ENCODE measurements at places on chromosomes 4 and X.

DNA sequence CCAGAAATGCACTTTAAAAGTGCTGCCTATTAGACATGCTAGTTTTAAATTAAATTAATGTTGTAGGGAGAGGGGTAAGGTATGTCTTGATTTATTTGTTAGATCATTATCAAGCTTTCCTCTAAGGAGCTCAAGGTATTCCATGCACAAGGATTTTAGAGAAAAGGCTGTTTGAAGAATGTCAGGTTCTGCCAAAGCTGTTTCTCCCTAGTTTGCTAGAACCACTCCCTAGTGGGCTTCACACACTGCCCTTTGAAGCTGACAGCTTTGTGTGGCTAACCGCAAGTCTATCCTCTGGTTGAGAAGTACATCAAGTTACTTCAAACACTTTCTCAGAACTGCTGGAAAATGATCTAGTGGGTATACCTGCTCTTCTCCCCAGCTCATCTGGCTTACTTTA lies 32.3 kb downstream of the RASL11B start:
- no peaks in the 10 kb centered on the region for H3K27me3 ChIP-seq
- no peak overlapping the region for H3K27ac ChIP-seq
- H3K36me3 ChIP-seq, result peaks cover 9% of the 10 kb centered on the region
- H3K4me1 ChIP-seq, result peaks cover 15% of the 10 kb centered on the region

DNA sequence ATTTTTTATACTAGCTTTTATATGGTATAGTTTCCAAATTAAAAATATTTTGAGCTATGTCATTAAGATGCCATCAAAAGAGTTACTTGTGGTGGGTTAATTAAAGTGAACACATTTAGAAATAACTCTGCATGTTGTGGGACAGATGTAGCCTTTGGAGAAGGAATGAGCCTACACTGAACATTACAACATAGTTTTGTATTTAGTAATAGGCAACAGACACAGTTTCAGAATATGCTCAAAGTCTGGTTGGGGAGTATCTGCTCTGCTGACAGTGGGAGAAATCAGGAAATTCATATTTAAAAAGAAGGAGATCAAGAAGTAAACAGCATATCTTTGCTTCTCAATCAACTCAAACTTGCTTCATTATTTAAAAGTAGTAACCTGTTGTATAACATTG lies 23.7 kb downstream of the EMCN start:
- peaks cover 4% of the 10 kb centered on the region for H3K27me3 ChIP-seq
- DNase-seq, result no peak
- H3K36me3 ChIP-seq, result peaks cover 2% of the 10 kb centered on the region
- H3K4me3 ChIP-seq, result no peak overlapping the region
- no peak overlapping the region for H3K27ac ChIP-seq
- H3K4me1 ChIP-seq, result no peaks in the 10 kb centered on the region

- H3K27ac ChIP-seq, result no peak overlapping the region
- no peak overlapping the region for H3K4me3 ChIP-seq
- peaks cover 11% of the 10 kb centered on the region for H3K4me1 ChIP-seq
- H3K27me3 ChIP-seq, result no peaks in the 10 kb centered on the region
- peaks cover 25% of the 10 kb centered on the region for H3K36me3 ChIP-seq
Measured at GRCh38 chr4:48262926-48263325, 6.7 kb downstream of the TEC start.

DNA sequence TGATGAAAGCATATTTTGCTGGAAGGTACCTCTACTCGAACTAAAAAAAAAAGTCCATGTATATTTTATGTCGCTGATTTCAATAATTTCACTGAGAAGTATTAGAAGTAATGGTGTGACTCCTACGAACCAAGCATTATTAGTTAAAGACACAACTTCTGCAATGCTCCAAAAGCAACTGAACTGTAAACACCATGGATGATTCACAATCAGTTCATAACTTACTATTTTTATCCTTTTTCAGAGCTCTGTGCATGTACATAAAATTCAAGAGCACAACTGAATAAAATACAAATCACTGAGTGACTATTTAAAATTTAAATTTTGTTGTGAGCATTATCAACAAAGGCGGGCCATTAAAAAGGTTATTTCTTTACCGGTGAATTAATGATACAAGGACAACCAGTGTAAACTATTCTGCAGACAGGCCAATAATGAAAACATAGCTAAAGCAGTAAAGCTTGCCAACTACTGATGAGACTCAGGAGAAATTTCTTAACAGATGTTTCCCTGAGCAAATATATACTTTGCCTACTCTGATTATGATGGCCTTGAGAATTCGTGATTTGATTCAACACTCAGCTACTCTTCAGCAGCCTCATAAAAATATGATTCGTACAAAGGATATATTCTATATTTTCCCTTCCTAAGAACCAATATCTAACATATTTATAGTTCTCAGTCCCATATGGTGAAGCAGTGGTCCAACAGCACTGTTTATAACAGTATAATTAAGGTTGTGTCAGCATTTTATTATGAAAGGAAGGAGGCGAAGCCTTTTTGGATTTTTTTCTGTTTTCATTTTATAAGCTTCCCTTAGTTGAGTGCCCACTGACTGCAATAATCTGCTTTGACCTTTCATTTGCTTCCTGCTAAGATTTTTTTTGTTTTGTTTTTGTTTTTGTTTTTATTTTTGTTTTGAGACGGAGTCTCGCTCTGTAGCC lies 62.8 kb upstream of the NEIL3 start:
- no peak for DNase-seq
- H3K27me3 ChIP-seq, result peaks cover 16% of the 10 kb centered on the region
- H3K4me3 ChIP-seq, result no peak overlapping the region
- H3K36me3 ChIP-seq, result peaks cover 2% of the 10 kb centered on the region
- H3K4me1 ChIP-seq, result peaks cover 10% of the 10 kb centered on the region

DNA sequence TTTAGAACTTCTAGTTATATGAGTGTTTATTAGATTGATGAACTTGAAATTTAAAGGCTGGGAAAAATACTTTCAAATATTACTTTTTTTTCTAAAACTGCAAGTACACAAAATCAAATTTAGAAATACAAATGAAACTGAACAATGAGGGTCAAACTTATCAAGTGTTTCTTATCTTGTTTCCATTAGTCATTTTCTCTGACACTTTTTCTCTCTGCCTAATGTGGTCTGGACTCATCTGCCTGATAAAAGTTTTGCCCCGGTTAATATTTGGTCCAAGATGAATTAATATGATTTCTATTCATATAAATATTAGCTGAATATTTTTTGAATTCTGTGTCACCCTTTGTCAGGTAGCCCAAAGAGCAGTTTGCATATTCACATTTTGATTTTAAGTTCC lies 8.7 kb upstream of the HPGDS start:
- no peaks in the 10 kb centered on the region for H3K36me3 ChIP-seq
- no peak overlapping the region for H3K27ac ChIP-seq
- peaks cover 13% of the 10 kb centered on the region for H3K4me1 ChIP-seq
- no peak for DNase-seq

GRCh38 chrX:86171366-86171765 lies 23.1 kb downstream of the DACH2 start:
- no peak overlapping the region for H3K4me3 ChIP-seq
- no peaks in the 10 kb centered on the region for H3K27me3 ChIP-seq
- DNase-seq, result no peak

- DNase-seq, result no peak
- peaks cover 2% of the 10 kb centered on the region for H3K27me3 ChIP-seq
Measured at GRCh38 chr4:9893329-9894108, 112.1 kb downstream of the DRD5 start.

DNA sequence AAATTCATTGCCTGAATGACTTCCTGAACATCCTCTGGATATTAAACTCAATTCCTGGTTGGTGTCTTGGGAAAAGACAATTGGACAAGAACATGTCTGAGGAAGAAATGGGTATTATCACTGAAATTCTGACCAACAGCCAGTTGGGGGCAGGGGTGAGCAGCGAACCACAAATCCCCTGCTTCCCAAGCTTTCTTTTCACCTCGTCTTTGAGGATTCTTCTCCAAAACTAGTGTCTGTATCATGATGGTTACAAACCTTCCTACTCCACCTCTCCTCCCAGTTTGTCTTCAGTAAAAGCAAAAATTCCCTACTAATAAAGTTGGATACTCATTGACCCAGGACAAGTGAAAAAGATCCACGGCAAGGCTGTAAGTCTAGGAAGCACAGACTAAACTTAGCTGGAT lies 48.3 kb upstream of the WDR1 start:
- H3K36me3 ChIP-seq, result no peaks in the 10 kb centered on the region
- H3K27ac ChIP-seq, result no peak overlapping the region
- DNase-seq, result no peak

- H3K27ac ChIP-seq, result peak within 1 kb of the TSS; percentile 72
- peaks cover 4% of the 10 kb centered on the region for H3K36me3 ChIP-seq
- H3K27me3 ChIP-seq, result peaks cover 7% of the 10 kb centered on the region
- peak; percentile 77 for DNase-seq
- H3K4me3 ChIP-seq, result peak within 1 kb of the TSS; percentile 81
Measured at GRCh38 chr4:15963001-15963451, at the start of gene FGFBP2. FGFBP2 (minus strand) TSS chr4:15963175; CDS start chr4:15963129, 46 bp downstream.

DNA sequence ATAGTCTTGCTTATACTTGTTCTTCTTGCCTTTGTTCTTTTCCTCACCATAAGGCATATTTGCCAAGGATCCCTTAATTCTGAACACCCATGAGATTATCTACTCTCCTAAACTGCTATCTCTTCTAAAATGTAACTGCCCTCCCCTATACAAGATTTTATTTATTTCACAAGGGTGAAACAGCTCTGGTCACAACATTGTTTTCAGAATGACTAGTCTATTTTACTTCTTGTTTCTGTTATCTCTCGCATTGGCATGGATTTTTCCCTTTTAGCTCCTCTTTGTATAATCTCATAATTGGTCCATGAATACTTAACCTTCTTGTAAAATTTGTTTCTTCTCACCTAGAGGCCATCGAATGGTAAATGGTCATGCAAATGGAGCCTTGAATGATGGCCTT lies 17.2 kb upstream of the COL25A1 start:
- H3K4me1 ChIP-seq, result no peaks in the 10 kb centered on the region
- H3K27me3 ChIP-seq, result no peaks in the 10 kb centered on the region
- DNase-seq, result no peak

DNA sequence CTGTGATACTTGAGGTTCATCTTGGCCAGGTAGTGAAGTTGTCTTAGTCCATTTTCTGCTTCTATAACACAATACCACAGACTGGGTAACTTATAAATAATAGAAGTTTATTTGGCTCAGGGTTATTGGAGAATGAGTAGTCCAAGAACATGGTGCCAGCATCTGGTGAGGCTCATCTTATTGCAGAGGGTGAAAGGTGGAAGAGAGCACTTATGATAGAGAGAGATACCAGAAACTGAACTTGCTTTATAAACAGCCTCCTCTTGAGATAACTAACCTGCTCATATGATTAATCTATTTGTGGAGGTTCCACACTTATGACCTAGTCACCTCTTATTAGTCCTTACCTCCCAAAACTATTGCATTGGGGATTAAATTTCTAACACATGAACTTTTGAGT lies 1.6 kb downstream of the C4orf51 start:
- H3K27ac ChIP-seq, result no peak overlapping the region
- H3K36me3 ChIP-seq, result peaks cover 2% of the 10 kb centered on the region
- peaks cover 9% of the 10 kb centered on the region for H3K27me3 ChIP-seq
- no peak overlapping the region for H3K4me3 ChIP-seq
- H3K4me1 ChIP-seq, result no peaks in the 10 kb centered on the region

- peaks cover 18% of the 10 kb centered on the region for H3K4me1 ChIP-seq
- no peaks in the 10 kb centered on the region for H3K27me3 ChIP-seq
- DNase-seq, result no peak
- no peak overlapping the region for H3K27ac ChIP-seq
Measured at GRCh38 chrX:20461576-20461975, 194.9 kb upstream of the RPS6KA3 start.

DNA sequence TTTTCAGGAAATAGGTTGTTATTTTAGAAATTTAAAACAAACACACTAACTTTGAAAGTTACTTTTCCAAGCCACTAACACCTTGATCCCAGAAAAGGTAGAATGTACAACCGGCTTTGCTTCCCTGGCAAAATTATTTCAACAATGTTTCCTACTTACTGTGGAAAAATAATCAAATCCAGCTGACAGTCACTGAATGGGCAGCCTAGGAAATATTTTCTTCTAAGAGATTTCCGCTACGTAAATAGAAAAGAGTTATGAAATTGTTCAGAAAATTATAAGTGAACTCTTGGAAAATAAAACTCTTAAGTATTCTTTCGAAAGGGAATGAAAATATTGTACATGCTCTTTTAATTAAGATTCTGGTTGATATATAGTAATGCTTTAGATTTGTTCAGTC lies 195.7 kb downstream of the GASK1B start:
- H3K4me3 ChIP-seq, result no peak overlapping the region
- no peak overlapping the region for H3K27ac ChIP-seq
- no peak for DNase-seq

- DNase-seq, result no peak
- H3K36me3 ChIP-seq, result no peaks in the 10 kb centered on the region
- no peaks in the 10 kb centered on the region for H3K27me3 ChIP-seq
- no peak overlapping the region for H3K27ac ChIP-seq
Measured at GRCh38 chr4:116952530-116953136, 132.7 kb downstream of the TRAM1L1 start.

GRCh38 chr4:8473198-8473919 lies 32.8 kb downstream of the TRMT44 start:
- H3K4me1 ChIP-seq, result no peaks in the 10 kb centered on the region
- H3K27me3 ChIP-seq, result no peaks in the 10 kb centered on the region
- no peak overlapping the region for H3K27ac ChIP-seq
- H3K4me3 ChIP-seq, result no peak overlapping the region
- no peaks in the 10 kb centered on the region for H3K36me3 ChIP-seq

- no peaks in the 10 kb centered on the region for H3K36me3 ChIP-seq
- DNase-seq, result peak; percentile 44
- peak overlapping the region; percentile 72 for H3K4me3 ChIP-seq
- H3K27ac ChIP-seq, result no peak overlapping the region
- peaks cover 4% of the 10 kb centered on the region for H3K4me1 ChIP-seq
Measured at GRCh38 chrX:38220024-38220414, 652 bp downstream of the SRPX start.

DNA sequence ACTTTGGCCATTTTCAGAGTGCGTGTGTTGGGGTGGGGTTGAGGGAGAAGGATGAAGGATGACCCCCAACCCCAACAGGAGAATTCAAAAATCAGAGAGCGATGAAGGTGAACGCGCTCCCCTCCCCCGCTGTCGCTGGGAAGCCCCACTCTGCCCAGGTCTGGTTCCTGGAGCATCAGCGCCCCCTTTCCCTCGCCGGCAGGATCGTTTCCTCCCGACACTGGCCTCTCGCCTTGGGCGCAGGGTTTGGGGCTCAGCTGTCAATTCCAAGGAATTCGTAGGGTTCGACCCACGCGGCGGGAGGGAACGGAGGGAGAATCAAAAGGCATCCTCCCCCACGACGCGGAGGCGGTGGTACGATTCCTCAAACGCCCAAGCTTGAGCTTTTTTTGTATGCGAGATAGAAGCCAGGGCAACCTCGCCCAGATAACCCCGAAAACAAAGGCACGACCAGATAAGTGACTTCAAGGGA lies 1.0 kb upstream of the PDGFRA start:
- peaks cover 16% of the 10 kb centered on the region for H3K4me1 ChIP-seq
- H3K36me3 ChIP-seq, result no peaks in the 10 kb centered on the region
- H3K27ac ChIP-seq, result no peak overlapping the region
- peak overlapping the region; percentile 70 for H3K4me3 ChIP-seq
- peaks cover 94% of the 10 kb centered on the region for H3K27me3 ChIP-seq
- DNase-seq, result peak; percentile 62

DNA sequence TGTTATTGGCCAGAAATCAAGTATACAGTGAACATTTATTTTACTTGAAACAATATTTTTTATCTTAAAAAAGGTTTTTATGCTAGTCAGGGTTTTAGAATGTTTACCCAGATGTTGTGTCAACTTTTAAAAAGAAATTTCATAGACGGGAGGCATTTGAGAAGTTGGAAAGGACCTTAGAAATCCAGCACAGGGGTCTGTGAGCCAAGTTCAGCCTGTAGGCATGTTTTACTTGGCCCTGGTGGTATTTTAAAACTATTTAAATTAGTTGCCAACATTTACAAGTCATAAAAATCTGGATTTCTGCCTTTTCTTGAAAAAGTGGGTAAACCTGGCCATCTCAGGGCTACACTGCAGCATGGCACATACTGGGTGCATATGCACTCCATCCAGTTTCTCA lies 25.5 kb upstream of the FHL1 start:
- H3K4me1 ChIP-seq, result no peaks in the 10 kb centered on the region
- DNase-seq, result no peak
- no peaks in the 10 kb centered on the region for H3K36me3 ChIP-seq
